PC-9 (cell line): ENCODE measurements at places on chromosomes 11 and 22. TPM values are rescaled to one million over a fixed set of nuclear protein-coding genes. Genes with fewer than 3 reads are reported as not detected.

DNA sequence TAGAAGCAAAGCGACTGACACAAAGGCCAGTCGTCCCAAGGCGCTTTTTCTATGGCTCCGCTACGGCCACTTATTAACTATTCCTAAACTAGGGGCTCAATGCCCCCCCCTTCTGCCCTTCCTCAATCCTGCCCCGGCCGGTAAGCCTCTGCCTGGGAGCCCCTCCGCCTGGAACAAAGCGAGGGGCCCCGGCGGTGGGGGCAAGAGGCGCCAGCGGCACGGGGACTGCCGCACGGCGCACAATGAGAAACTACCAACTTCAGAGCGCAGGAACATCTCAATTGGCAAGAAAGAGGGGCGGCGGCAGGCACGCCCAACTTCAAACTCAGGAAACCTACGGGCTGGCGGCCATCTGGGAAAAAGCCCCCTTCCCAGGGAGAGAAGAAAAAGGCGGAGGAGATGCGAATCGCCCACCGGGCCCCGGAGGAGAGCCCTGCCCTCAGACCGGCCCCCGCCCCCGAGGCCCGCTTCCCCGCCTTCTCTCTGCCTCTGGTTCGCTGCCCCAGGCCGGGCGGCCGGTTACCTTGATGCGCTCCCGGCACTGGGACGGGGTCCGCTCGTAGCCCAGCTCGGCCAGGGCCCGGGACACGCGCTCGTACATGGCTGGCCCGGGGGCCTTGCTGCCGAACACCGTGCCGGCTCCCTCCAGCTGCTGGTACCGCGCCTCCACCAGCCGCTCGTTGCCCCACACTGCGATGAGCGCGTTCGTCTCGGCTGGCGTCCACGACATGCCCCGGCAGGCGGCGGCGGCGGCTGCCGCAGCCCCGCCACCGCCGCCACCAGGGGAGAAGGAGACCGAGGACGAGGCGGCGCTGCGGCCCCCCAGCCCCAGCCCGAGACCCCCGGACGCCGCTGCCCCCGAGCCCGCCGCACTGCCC, 619 bp downstream of the MSANTD2 start:
- peaks cover 29% of the 10 kb centered on the region for H3K4me1 ChIP-seq
- H3K36me3 ChIP-seq, result no peaks in the 10 kb centered on the region
- H3K27me3 ChIP-seq, result no peaks in the 10 kb centered on the region
- DNase-seq, result peak; percentile 26
- H3K4me3 ChIP-seq, result peak overlapping the region; percentile 97

DNA sequence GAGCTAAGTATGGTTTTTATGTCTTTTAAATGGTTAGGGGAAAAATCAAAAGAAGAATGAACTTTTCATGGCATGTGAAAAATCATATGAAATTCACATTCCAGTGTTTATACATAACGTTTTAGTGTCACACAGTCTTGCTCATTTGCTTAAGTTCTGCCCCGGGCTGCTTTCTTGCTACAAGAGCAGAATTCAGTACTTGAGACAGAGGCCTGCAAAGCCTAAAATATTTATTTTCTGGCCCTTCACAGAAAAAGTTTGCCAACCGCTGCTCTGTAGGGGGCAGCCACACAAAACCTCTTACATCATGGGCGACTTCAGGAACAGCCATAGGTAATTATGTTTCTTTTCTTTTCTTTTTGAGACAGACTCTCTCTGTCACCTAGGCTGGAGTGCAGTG, 1.0 kb upstream of the ATG2A start:
- peaks cover 16% of the 10 kb centered on the region for H3K4me1 ChIP-seq
- peak overlapping the region; percentile 56 for H3K4me3 ChIP-seq
- DNase-seq, result no peak
- no peaks in the 10 kb centered on the region; the same call in 1 of the 2 replicates for H3K36me3 ChIP-seq

DNA sequence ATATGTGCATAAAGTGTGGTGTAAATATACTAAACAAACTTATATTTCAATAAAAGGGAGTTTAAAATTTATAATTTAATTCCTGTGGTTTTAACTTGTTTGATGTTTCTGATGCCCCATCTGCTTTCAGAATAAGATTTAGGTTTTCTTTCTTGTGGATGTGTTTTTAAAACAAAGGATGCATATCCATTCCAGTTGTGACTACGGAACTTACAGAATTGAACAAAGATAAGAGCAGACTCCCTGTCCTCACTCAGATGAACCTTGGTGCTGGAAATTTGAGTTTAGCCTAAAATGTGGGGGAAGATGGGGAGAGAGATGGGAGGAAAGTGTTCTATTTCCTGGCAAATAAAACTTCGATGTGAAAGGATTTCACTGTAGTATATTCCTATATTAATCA, 2.5 kb downstream of the FJX1 start:
- H3K27ac ChIP-seq, result no peak overlapping the region
- no peaks in the 10 kb centered on the region for H3K27me3 ChIP-seq
- H3K36me3 ChIP-seq, result no peaks in the 10 kb centered on the region

The OR51D1 gene
- not detected in 2 replicates for total RNA-seq

The SMTNL1 gene
- not detected in 2 replicates for total RNA-seq
